ENCODE measurements at places on chromosomes 5 and 9. TPM values are rescaled to one million over a fixed set of nuclear protein-coding genes. Genes with fewer than 3 reads are reported as not detected.

CATSPER3 gene
- not detected for total RNA-seq

IGFBPL1 gene
- total RNA-seq = 0.32 TPM

APBA1 gene
- 1.6 TPM for total RNA-seq

CEL gene
- not detected for total RNA-seq

SOX30 gene
- total RNA-seq = not detected

PLPP7 gene
- 0.46 TPM for total RNA-seq

ACTBL2 gene
- total RNA-seq = under 0.01 TPM

SPATA9 gene
- not detected for total RNA-seq

MYORG gene
- 2.3 TPM for total RNA-seq

GFI1B gene
- total RNA-seq = not detected

SOHLH1 gene
- not detected for total RNA-seq

PCDHB14 gene
- total RNA-seq = 0.61 TPM

STK32A gene
- not detected for total RNA-seq

DDX4 gene
- total RNA-seq = not detected

Data from epithelial cell of umbilical artery (primary cell).